ENCODE measurements at places on chromosomes 12 and 14.

GRCh38 chr12:122060081-122060501 lies 18.5 kb upstream of the MLXIP start:
- DNase-seq, result no peak

DNA sequence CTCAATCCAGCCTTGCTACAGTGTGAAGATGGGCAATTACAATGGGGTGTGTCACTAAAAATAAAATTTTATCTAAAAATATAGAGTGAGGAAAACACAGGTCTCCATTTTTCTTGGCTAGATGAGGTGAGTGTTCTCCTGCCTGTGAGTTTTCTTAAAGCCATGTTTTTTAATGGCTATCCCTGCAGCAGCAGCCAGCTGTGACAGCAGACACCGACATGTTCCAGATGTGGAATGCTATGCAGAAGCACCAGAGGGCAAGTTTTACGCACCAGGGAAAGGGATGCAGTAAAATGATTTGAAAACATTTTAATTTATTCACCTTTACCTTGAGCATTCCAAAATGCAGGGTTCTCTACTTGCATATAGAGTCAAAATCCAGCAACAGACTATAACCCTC lies 577.0 kb upstream of the STXBP6 start:
- DNase-seq, result no peak

GRCh38 chr12:29725587-29726320 lies 58.0 kb downstream of the TMTC1 start:
- DNase-seq, result no peak

- DNase-seq, result no peak
These were observed 20.1 kb downstream of the TSPAN9 start for GRCh38 chr12:3097186-3097804.

DNA sequence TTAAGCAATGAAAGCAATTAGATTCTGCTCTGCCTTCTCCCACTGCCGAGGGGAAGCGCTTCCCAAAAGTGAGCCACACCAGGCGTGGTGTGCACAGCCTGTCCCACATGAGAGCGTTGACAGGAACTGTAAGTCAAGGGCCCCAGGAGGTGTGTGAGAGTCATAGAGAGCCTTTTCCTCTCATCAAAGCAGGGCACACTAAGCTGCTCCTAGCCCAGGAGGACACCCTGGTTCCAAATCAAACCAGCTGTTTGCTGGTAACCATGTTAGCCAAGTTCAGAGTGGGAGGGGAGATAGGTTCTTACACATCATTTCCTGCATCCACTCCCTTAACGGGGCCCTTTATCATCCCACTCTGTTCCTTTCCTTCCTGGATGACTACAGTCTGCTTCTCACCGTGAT lies 98.3 kb downstream of the SPTSSA start:
- DNase-seq, result no peak

DNA sequence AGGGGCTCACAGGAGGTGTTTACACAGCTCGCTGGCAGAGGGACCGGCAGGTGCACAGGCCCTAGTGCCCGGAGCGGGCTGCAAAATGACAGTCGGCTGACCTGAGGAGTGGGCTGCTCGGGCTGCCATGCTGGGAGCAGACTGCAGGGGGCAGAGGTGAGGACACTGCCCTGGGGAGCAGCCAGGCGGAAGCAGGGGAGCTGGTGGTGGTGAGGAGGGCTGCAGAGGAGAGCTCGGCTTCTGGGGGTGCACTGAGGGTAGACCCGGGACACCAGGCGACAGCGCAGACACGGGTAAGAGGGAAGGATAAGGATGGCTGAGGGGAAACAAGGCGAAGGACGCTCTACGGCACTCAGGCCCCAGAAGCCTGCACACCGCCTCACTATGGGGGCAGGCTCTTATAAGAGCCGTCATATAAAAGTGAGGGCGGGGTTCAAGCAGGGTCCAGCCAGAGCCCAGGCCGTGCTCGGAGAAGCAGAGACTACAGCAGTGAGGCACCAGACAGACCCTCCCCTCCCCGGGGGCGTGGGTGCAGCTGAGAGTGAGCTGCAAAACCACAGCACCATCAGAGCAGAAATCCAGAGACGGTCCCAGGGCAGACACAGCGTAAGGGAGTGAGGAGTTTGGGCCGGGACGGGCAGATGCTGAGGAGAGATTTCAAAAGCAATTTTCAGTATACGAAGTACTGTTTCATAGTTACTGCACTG lies 62.5 kb downstream of the CCDC88C start:
- DNase-seq, result no peak

DNA sequence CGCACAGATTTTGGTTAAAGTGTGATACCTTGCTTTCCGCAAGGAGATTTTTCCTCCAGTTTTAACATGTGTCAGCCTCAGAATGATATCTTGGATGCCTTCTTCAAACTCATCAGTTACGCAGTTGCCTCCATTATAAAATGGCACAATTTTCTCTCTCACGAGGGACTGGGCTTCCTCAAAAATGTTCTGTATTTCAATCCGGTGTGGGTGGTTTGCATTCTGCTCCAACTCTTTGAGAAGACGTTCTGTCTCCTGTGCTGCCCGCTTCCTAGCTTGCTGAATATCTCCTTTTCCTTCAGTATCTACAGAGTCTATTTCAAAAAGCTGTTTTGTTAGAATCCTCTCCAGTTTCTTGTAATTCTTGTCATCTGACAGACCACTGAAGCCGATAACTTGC lies 1.8 kb downstream of the BAG5 start:
- DNase-seq, result no peak

DNA sequence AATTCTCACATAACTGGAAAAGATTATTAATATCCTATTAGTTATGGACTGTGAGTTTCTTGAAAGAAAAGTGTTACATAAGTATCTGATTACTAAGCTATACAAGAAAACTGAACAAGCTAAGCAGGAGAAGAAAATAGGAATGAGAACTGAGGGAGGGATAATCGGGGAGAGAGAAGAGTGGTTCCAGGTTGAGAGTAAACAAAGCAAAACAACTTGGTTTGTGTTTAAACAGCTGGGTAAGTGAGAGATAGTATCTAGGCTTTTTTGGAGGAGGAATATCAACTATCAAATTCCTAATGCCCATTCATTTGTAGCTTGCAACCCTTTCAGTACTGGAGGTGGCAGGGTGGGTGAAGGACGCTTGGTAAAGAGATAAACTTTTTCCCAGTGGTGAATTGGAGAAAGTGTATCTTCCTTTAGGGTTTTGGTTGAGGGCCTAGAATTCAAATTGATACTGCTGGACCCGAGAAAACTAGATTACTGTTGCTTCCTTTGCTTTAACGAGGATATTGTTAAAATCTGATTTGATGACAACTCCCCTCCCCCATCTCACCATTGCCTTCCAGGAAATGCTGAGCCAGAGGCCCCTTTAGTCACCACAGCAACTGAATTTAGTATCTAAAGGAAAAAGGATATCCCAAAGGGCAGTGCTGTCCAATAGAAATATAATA lies 2.0 kb upstream of the SLC2A3 start:
- no peak for DNase-seq

GRCh38 chr14:92328664-92329255 lies 5.8 kb downstream of the SLC24A4 start:
- no peak for DNase-seq

DNA sequence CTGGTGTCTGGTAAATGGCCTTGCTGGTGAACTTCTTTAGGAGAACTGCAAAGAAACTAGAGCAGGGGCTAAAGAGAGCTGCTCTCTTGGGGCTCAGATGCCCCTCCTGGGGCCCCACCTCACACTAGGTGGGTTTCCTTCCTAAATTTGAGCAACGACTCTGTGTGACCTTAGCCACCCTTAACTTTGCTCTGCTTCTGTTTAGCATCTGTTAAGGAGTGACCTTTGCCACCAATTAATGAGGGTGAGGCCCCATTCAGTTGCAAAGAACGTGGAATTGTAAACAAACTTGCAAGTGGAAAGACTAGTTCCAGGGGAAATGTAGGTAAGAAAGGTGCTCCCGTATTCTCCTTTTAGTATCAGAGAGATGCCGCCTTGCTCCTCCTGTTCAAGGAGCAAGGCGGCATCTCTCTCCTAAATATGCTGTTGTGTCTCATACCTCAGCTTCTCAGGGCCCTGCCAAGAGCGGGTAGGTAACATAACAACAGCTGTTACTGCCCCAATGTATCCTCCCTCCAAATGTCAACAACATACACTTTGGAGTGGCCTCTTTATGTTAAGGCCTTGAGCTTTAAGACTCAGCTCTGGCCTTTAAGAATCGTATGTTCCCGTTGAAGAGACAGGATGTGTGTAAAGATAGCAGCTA lies 77.6 kb upstream of the FUT8 start:
- DNase-seq, result no peak

DNA sequence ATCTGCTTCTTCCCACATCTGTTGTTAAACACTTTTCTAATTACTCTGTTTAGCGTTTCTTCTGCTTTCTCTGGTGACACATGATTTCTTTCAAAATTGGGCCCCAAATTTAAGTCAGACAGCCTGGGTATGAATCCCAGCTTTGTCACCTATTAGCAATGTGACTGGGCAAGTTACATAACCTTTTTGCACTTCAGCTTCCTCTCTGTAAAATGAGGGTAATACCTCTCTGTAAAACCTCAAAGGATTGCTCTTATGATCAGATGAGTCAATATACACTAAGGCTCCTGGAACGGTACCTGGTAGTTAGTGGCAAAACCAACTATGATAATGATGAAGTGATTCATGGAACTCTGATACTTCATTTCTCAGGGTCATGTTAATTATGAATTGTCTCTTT lies 33.0 kb downstream of the E2F7 start:
- DNase-seq, result no peak

DNA sequence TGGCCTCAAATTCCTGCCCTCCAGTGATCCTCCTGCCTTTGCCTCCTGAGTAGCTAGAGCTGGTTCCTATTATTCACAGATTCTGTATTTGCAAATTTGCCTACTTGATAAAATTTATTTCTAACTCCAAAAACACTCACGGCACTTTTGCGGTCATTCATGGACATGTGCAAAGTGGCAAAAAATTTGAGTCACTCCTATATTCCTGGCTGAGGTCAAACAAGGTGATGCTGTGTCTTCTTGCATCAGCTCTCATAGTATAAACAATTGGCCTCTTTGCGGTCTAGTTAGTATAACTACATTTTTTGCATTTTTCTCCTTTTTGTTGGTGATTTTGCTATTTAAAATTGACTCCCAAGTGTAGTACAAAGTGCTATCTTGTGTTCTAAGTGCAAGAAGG lies 24.7 kb downstream of the ATF1 start:
- no peak for DNase-seq

DNA sequence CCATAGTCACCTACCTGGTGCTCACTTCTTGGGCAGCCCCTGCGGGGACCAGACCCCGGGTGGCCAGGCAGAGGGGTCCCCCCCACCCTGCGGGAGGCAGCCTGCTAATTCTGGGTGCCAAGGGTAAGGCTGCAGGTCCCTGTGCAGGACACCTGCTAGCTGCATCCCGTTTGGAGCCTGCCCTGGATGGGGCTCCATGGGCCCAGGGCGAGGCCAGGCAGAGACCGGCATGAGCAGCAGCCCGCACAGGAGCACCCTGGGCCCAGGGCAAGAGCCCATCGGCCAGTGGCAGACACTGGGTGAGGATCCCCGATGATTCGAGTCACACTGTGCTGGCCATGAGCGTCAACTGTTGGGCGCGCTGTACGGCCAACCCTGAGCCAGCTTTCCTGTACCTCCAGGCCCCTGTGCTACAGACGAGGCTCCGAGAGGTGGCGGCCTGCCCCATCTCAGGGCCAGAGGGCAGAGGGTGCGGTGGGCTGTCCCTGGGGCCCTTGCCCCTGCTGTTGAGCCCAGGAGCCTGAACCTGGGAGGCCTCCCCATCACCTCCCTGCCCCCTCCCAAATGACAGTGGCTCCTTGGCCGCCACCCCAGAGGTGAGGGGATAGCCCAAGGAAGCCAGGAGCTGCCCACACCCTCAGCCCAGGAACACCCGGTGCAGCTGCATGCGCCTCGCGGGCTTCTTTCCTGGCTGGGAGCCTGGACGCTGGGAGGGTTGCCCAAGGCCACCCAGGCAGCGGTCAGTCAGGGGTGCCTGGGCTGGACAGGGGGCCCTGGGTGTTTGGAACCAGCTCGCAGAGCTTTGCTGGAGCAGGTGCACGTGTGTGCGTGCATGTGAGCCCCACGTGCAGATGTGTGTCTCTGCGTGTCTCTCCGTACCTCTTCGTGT lies 47.7 kb downstream of the CYP46A1 start:
- no peak for DNase-seq

- DNase-seq, result no peak
These were observed 540.5 kb downstream of the DIO2 start for GRCh38 chr14:79670811-79671210.

- no peak for DNase-seq
These were observed 13.8 kb downstream of the PRPF40B start for GRCh38 chr12:49636979-49637755.

DNA sequence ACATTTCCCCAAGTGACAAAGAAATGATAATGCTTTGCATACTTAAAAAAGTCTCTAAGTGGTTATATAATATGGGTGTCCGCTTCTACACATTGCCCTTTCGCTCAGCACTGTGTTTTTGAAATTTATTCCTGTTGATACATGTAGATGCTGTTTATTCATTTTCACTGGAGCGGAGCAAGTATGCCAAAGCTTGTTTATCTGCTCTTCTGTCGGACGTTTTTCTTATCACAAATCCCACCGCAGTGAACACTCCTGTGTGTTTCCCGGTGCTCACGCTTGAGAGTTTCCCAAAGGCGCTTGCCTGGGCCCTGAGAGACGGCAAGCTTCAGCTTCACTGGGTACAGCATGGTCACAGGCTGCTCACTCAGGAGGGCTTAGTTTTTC lies 50.2 kb downstream of the TPCN1 start:
- DNase-seq, result no peak

DNA sequence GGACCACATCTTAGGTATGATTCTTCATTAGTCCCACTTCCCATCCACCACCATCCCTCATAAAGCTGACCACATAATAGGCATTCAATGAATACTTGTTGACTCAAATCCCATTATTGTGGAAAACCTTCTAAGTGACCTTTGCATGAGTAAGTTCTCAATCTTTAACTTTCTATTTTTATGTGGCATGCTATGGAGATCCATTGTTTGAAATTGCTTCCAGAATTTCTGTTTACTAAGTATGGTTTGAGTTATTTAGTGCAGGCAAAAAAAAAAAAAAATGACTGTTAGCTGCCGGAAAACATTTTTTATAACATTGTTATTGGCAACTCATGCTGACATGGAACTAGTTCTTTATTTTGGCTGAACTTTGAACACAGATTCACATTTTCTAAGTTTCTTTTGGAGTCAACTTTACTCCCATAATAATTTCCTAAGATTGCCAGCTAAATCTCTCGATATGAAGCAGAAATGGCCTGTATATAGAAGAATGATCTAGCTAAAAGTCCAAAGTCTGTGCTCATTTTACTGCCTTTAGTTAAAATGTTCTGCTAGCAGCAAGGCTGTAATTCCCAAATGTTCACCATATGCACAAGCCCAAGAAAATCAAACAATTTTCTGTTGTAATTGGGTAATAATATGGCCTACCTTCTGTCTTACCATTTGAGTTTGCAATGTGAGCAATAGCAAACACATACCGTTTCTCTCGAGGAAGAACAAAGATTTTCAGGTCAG lies 77.9 kb downstream of the PTGER2 start:
- no peak for DNase-seq

GRCh38 chr14:101823511-101824120 lies 62.1 kb downstream of the PPP2R5C start:
- no peak for DNase-seq

- no peak for DNase-seq
These were observed 20.9 kb downstream of the SYT1 start for GRCh38 chr12:78885466-78885865.

GRCh38 chr12:116920939-116921338 lies 10.2 kb downstream of the FBXW8 start:
- no peak for DNase-seq

- DNase-seq, result no peak
These were observed 14.3 kb downstream of the FNTB start for GRCh38 chr14:65000898-65001591.

Data from NCI-H1048 (cell line).